Cardiac muscle cell (in vitro differentiated cells and primary cell): ENCODE measurements at places on chromosomes 7 and 10.

DNA sequence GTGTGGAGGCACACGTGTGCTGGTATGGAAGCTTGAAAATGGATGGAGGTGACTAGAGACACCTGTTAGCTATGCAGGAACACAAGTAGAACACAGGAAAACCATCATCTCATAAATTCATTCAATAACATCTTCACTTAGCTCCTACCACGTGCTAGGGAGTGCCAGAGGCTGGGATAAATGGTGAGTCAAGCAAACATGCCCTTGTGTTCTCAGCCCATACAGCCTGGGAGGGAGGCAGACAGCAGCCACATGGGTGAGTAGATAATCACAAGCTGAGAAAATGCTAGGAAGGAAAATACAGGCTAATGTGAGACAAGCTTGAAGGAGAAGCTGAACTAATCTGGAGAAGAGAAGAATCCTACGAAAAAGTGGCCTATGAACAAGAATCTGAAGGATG is 468.0 kb upstream of the ZMIZ1 start:
- peak; percentile 42 for DNase-seq

- DNase-seq = no peak
Observed at GRCh38 chr7:50353894-50354595, 49.5 kb downstream of the IKZF1 start.

DNA sequence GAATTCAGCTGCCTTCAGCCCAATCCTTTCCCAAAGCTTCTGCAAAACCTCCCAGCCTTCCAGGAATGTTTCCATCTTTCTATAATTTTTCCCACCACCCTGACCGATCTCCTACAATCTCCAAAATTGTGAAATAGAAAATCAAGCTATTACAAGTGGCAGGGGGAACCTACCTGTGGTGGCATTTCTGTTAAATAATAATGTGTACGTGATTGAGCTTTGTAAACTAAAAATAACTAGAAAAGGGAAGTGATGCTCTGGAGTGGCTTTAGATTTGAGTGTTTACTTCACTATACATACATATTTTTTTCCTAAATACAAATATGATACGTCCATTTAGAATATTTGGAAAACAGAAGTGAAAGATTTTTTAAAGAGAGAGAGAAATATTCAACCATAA is 593.6 kb downstream of the GRM8 start:
- DNase-seq = no peak

DNA sequence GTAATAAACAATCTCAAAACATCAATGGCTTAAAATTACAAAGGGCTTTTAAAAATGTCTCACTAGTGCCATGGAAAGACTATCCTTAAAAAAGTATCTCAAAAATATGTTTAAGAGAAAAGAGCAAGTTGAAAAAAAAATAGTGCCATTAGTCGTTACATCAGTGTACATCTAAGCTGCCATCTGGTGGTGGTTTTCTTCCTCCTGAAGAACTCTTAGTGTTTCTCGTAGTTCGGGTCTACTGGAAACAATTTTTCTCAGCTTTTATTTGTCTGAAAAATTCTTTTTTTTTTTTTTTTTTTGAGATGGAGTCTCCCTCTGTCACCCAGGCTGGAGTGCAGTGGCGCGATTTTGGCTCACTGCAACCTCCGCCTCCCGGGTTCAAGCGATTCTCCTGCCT is 5.9 kb upstream of the GARIN1A start:
- DNase-seq = no peak

DNA sequence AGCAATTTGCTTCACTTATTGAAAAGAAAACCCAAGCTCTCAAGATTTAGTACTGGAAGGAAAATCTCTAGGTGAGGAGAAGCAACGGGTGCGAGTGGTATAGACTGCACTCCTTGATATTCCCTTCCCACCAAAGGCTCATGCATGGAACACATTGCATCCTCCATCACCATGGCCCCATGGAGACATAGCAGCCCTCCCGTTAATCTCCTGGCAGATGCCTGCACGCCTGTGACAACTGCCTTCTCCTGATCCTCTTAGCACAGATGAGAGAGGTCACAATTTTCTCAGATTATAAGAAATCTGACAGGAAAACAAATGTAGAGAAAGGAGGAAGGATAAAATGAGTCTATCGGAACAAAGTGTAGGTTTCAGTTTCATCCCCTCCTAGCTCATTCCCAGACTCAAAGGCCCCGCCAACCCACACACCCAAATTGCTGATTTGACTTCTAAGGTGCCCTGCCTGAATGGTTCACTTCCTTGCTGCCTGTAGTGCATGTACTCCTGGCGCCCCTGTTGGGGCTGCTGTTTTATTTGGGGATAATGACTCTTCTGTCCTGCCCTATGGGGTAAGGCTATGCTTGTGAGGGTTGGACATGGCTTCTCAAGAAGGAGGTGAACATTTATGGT is 50.0 kb downstream of the PLXNA4 start:
- DNase-seq = no peak

DNA sequence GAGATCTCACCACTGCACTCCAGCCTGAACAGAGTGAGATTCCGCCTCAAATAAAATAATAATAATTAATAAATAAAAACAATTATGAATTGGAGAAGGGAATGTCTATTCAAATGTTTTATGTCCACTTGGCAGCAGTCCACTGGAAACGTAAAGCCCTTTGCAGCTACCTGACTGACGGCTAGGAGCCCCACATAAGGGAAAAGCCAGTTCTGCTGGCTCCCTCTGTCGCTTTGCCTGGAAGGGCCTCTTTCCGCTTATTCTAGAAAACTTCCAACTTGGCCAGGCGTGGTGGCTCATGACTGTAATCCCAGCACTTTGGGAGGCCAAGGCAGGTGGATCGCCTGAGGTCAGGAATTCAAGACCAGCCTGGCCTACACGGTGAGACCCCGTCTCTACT is 6.1 kb upstream of the TNS3 start:
- no peak for DNase-seq

GRCh38 chr7:83684928-83685327 is 36.0 kb upstream of the SEMA3E start:
- peak; percentile 41 for DNase-seq

DNA sequence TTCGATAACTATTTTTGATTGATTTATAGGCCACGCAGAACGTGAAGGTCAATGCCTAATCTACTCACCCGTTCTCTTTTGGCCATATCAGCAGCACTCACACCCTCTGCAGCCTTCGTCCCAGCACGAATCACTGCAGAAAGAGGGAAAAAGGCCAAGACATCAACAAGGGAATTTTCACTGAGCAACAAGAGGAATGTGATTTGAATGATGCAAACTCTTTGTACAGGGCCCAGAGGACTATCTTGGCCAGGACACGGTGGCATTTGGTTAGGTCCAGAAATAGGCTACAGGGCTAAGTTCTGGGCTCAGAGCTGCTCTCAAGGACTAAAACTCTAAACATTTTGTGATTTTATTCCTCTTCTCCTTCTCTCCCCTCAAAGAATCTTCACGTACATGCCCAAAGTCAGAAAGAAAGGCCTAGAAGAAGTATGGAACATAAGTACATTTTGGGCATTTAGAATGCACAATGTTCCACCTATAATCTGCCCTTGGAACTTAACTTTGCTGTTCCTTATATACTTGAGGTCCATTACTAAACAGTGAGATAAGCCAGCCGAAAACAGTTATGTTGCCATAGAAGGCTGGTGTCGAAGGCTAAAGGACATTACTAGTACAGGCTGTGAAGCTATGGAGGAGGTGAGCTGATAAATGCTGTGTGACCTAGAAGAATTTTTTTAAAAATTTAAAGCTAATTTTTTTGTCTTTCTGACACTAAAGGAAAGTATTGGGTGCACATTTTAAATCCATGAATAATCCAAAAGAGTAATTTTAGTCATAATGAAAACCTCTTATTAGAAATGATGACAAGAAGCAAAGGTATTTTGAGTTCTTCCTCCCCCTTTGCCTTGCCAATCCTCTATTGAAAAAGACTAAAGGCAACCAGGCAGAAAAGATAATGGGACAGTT is 20.0 kb downstream of the RBM28 start:
- peak; percentile 6 for DNase-seq

DNA sequence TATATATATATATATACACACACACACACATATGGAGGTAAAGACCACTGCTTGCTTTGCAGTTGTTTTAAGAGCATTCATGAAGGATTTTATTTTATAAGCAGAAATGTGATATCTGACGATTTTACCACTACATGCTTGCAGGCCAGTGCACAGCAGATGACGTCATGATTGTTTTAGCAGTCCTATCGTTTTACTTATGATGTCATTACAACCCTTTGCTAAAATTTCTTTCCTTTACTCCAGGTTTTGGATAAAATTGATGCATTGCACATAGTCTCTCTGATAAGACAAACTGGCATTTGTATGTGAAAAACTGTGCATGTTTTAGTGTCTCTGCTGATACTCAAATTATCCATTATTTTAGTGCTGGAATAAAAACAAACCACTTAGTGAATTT is 9.2 kb downstream of the EGFR start:
- no peak for DNase-seq

- DNase-seq = no peak
Observed at GRCh38 chr7:21587139-21587784, 44.4 kb downstream of the DNAH11 start.

GRCh38 chr7:81869670-81870069 is 99.8 kb upstream of the HGF start:
- peak; percentile 52 for DNase-seq

- no peak for DNase-seq
Observed at GRCh38 chr7:156580036-156580435, 60.5 kb upstream of the RNF32 start.

- DNase-seq = no peak
Observed at GRCh38 chr7:55305135-55305534, 60.0 kb upstream of the LANCL2 start.

GRCh38 chr7:27064159-27064558 is 31.6 kb downstream of the HOXA1 start:
- DNase-seq = no peak

DNA sequence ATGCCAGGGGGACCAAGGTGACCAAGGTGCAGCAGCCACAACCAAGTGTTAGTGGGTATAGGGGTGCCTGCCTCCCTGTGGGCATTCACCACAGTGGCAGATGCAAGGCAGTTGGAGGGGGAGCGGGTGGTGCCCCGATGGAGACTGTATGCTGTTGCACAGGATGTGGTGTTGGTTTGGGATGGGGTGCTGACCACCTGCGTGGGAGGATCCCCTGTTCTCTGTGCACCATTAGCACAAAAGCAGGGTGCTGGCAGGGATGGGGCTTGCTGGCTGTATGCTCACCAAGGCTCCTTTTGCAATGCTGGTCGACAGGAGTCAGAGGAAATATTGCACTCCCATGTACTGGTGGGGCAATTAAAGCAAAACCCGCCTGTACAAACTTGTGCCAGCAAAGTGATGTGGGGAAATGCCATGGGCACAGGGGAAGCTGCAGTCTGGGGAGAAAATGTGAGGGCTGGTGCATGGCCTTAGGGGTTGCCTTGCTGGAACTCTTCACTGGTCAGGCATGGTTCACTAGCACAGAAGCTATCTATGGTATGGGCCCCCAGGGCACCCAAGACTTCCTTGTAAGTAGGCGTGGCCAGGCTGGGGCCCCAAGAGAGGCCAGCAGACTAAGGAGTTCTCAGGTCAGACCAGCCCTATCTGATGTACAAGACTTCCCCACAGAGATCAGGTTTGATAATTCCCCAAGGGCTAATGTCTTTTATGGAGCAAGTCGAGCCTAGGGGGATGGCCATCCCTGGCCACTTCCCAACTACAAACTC is 51.9 kb upstream of the GNAT3 start:
- no peak for DNase-seq

- DNase-seq = peak; percentile 83
Observed at GRCh38 chr10:58512491-58513187, at the start of gene BICC1. BICC1 (plus strand) TSS chr10:58512872; CDS start chr10:58513144, 272 bp downstream.

GRCh38 chr7:101378751-101379174 is 16.1 kb downstream of the COL26A1 start:
- peak; percentile 57 for DNase-seq

- DNase-seq = no peak
Observed at GRCh38 chr10:44047361-44047760, 337.5 kb downstream of the CXCL12 start.

DNA sequence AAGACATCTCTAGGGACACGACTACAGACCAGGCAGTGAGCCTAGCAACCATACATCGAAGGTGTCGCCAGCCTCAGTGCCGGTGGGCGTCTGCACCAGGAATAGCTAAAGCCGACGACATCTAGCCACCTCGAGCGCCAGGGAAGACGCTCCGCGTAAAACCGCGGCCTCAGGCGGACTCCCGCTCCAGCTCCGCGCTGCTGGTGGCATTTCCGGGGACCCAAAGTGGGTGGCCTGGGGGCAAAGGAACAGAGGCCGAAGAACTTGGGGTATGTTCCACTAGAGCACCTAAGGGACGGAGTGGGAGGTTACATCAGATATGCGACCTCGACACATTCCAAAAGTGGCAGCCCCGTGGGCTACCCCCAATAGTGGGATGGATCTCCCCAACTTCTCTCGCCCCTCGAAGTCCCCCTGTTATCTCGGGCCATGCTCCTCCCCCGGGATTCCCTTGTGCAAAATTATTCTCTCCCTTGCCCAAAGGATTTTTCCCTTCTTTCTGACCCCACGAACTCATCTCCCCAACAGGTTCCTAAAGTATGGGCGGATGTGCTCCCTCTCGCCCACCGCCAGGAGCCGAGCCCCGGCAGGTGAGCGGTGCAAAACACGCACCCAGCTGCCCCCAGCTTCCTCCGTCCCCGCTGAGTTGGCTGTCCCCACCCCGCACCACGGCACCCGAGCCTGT is 1.2 kb downstream of the KCNMA1 start:
- DNase-seq = no peak

DNA sequence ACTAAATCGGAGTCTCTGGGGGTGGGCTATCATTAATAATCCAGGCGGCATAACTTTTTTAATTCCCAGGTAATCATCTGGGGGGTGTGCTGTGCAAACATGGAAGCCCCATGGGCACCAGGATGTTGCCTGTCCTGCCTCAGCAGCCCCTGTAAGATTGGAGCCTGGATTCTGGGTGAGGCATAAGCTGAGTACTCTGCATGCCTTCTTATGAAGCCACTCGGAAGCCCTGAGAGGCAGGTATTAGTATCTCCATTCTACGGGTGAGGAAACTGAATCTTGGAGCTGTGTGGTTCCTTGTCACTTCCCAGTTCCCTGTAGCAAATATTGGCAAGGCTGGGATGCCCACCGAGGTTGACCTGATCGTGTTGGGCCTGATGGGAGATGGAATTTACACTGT is 7.4 kb upstream of the OPN4 start:
- no peak for DNase-seq

- DNase-seq = no peak
Observed at GRCh38 chr10:34475274-34475646, 339.8 kb downstream of the PARD3 start.
